CD4-positive, CD25-positive, alpha-beta regulatory T cell (primary cell): ENCODE measurements at places on chromosomes 13 and 19.

DNA sequence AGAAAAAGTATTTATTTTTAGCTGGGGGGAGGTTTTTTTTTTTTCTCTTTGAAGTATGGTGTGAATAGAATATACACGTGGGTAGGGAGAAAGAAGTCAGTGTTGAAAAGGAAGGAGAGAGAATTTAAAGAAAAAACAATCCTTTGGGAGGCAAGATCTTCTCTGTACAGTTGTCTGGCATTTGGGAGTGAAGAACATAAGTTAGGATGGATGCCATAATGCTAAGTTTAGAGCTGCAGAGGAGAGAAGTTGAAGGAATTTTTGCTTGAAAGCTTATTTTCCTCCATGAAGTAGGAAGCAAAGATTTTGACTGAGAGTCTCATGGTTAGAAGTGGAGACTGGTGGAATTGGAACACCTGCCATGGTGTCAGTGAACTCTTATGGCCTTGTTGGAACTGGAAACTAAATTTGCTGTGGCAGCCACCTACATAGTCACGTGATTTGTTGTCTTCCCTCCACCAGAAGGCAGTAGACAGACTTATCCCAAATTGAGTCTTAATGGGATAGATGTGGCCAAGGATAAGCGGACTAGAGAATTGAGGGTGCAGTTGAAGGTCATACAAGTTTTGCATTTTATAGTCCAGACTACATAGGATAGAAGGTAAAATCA lies 22.0 kb downstream of the NDFIP2 start:
- no peak for DNase-seq

- DNase-seq: no peak
Measured at GRCh38 chr13:97967948-97968347, 14.5 kb downstream of the IPO5 start.

GRCh38 chr13:37383046-37383445 lies 215.5 kb downstream of the POSTN start:
- no peak for DNase-seq

GRCh38 chr13:94053986-94054593 lies 425.4 kb downstream of the DCT start:
- no peak for DNase-seq

- DNase-seq: peak; percentile 71
Measured at GRCh38 chr13:51797664-51798488, 6.1 kb downstream of the DHRS12 start.

GRCh38 chr19:12247644-12248222 lies 47.0 kb downstream of the ZNF44 start:
- no peak for DNase-seq

DNA sequence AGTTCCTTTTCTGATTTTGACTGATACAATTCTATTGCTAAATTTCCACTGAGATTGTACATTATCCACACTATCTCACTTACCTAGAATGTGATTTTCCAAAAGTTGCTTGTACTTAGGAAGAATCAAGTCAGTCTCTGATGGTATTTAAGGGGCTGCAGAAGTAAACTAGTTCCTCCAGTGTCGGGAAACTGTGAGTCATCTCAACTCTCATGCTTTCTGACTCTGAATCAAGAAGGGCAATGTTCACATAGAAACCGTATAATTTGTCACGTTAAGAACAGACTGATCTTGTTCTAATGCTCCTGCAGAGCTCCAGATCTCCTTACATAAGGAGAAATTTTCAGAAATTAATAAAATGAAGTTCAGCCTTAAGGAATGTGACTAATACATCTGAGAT lies 369.3 kb downstream of the KLF5 start:
- DNase-seq: no peak

DNA sequence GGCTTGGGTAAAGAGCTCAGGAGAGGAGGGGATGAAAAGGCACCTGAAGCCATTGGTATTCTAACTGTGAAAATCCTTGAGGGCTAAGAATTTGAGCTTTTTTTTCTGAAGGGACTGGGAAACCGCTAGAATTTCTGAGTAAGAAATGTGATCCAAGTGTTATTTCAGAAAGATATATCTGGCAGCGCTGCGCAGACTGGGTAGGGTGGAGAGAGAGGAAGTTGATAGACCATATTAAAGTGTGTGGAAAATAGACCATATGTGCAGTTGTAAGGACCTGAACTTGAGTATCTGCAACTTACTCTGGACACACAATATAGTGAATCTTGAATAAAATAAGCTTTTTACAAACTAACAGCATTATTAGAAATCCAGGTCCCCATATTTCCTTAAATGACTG lies 427.4 kb downstream of the NDFIP2 start:
- no peak for DNase-seq

DNA sequence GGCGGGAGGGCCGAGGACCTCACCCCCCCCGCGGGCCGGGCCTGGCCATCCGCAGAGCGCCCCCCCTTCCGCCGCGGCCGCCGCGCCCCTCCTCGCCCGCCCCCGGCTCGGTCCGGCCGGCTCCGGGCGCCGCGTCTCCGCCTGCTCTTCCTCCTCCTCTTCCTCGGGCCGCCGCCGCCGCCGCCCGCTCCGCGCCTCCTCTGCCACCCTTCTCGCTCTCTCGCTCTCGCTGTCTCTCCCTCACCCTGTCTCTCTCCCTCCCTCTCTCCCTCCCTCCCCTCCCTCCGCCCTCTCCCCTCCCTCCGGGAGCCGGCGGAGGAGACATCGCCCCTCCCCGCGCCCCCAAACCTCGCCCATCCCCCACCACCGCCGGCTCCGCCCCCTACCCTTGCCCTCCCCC lies at the start of gene SHANK1:
SHANK1 (minus strand) TSS at position 237 of the 400 bp plus-strand sequence. CDS start 2,883 bp downstream, outside the sequence.
- DNase-seq: no peak

- no peak for DNase-seq
Measured at GRCh38 chr13:58991826-58992477, 1171.8 kb downstream of the DIAPH3 start.

DNA sequence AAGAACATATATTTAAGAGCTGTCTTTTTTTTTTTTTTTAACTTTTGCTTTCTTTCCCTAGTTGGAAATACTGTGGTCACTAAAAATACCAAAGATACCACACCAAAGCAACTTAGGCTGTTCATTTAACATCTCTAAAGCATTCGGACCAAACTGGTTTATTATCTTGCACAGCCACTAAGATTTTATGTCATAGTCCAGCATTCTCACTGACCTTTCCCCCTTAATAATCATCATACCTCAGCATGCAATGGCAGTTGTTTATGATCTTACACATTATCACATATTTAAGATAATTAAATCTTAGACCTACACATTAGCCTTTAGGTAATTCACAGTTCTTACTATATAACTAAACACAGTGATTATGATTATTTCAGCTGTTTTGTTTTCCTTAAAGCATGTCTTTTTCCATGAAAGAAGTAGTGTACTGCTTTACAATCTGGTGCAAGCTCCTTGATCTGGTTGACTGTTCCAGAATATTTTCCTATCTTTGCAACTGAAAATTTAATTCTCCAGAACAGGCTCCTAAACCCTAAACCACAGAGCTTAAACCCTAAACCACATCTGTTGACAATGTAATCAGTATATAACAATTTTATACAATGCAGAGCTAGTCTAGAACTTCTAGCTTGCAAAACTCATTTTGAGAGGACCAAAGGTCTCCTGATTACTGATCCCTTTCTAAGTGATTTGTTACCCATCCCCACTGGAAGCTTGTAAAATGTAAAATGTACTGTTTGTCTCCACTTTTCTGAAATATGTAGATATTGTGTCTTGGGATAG lies 74.2 kb downstream of the CDK8 start:
- no peak for DNase-seq

DNA sequence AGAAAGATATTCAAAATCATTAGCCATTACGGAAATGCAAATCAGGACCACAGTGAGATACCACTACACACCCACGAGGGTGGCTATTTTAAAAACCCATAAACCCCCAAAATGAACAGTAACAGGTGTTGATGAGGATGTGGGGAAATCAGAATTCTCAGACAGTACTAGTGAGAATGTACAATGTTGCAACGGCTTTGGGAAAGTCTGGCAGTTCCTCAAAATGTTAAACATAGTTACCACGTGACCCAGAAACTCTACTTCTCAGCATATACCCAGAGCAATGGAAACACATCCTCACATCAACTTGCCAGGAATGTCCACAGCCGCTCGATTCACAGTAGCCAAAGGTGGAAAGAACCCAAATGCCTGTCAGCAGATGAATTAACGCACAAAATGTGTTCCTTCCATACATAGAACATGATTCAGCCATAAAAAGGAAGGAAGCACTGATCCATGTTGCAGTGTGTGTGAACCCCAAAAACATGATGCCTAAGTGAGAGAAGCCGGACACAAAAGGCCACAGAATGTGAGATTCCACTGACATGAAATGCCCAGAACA lies 7.0 kb downstream of the PLVAP start:
- no peak for DNase-seq

DNA sequence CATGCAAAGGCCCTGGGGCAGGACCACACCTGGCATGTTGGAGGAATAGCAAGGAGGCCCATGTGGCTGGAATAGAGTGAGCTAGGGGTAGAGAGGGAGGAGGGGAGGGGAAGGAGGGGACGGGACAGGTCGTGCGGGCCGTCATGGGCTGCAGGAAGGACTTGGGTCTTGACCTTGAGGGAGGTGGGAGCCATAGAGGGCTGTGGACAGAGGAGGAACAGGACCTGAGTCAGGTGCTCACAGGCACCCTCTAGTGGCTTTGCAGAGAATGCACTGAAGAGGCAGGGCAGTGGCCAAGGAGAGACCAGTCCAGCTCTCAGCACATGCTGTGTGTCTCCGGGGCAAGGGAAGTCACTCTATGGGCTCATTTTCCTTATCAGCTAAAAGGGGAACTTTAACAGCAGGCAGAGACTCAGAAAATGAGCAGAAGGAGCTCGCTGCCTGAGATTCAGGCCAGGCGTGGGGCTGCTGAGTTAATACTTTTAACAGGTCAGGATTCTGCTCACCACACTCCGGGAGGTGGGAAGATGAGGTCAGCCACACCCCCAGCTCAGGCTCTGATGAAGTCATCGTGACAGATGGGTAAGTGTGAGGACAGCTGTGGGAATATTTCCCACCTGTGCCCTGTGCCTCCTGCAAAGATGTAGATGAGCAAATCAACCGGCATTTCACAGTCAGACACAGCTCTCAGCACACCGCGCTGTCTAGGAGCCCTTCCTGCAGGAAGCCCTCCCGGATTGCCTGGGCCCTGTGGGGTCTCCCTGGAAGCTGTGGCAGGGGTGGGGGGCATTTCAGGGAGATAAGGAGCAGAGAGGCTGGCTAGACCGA lies 6.0 kb upstream of the TNFAIP8L1 start:
- DNase-seq: peak; percentile 54

DNA sequence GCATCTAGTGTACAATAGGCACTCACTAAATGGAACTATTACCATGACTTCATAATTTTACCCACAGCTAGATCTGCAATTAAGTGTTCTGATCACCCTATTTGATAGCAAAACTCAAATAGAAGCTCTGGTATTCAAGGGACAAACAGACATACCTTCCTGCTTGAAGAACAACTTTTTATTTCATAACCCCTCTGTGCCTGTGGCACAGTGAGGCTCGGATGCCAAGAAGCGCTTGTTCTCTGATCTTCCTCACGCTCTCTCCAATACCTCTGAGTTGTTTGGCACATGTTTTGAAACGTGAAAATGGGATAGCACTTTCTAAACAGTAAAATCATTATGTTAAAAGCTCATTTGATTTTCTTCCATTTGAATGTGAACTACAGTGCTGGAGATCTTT lies 232.0 kb downstream of the KLF5 start:
- no peak for DNase-seq

DNA sequence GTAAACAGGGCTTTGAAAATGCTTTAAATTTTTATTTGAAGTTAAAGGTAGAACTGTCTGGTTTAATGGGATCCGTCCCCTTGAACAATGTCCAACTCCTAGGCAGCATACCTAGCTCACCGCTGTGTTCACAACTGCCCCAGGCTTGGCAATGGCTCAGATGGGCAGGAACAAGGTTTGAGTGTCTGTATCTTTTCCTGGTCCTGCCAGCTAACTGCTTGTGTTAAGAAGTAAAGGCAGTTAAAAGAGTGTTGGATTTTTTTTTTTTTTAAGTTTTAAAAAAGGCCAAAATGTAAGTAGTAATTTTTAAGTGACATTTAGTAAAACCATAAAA lies 66.7 kb upstream of the FNDC3A start:
- DNase-seq: no peak

DNA sequence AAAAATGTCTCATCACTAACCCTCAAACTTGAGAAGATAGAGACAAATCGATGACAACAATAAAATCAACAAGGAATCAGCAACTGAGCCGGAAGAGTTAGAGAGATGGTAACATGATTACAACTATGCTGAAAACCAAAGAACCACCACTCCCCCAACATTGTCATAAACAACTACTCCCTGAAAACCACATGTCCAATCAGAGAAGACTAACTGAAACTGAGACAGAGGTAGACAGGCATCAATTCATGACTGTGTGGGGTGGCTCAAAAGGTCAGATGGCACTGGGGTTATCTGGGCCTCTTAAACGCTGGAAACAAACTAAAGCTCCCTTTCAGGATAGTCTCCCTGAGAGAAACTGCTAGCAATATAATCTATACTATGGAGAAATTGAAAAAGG lies 488.8 kb downstream of the KCTD12 start:
- DNase-seq: peak; percentile 15

DNA sequence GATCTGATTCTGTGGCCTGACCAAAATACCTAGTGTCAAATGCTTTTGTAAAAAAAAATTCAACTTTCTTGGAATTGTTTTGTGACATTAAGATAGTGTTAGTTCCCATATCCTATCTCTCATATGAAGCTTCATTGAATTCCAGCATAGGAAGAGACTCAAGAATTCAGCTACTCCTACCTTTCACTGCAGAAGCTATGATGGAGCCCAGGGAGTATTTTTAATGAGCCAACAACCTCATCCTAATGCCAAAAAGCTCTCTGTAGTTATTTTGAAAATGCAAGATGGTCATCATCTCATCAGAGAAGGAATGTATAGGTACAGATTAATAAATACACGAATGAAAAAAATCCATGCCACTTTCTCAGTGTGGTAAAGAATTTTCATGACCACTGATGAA lies 431.2 kb upstream of the SGCG start:
- DNase-seq: no peak

DNA sequence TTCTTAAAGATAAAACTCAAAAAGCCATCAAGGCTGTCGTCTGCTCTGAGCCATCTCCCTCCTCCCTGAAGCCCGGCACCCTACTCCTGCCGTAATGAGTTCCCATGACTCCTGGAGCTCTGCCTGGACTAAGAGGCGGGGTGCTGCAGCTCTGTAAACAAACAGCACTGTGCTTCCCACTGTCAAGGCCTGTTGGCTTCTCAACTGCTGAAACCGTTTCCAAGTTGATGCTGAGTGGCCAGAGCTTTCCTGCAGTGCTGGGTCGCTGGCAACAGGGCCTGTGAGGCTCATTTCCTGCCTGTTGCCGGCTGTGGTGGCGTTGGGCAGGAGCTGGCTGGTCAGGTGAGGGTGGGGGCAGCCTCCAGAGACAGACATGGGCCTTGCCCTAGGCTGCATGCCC lies 26.7 kb upstream of the ISYNA1 start:
- no peak for DNase-seq

- no peak for DNase-seq
Measured at GRCh38 chr13:52109116-52109670, 19.7 kb downstream of the NEK5 start.
